ENCODE measurements at places on chromosomes 6 and 20.

- DNase-seq: peak; percentile 40
- H3K4me1 ChIP-seq: peaks cover 17% of the 10 kb centered on the region
- no peak overlapping the region for H3K27ac ChIP-seq
- H3K4me3 ChIP-seq: no peak overlapping the region
- H3K27me3 ChIP-seq: no peaks in the 10 kb centered on the region
Observed at GRCh38 chr20:19648024-19648423, 110.0 kb upstream of the RIN2 start.

DNA sequence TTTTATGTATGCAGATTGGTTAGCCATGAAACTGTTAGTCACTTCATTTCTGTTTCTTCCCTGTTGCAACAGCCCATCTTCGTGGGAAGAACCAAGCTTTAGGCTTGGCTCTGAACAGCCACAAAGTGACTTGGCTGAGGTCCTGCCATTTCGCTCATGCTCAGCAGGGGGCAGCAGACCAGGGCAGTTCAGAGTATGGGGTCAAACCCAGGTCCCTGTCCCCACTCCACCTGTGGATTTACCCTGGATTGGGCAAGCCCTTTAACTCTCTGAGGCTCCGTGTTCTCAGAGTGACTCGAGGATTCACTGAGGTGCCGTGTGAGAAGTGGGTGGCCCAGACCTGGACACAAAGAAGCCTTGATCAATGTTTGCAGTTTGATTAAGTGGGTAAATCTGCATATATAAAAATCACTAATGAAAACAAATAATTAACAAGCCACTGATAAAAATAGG lies 19.8 kb upstream of the MAP1LC3A start:
- no peak overlapping the region for H3K27ac ChIP-seq
- peak; percentile 34 for DNase-seq
- H3K4me1 ChIP-seq: no peaks in the 10 kb centered on the region
- no peak overlapping the region for H3K4me3 ChIP-seq

DNA sequence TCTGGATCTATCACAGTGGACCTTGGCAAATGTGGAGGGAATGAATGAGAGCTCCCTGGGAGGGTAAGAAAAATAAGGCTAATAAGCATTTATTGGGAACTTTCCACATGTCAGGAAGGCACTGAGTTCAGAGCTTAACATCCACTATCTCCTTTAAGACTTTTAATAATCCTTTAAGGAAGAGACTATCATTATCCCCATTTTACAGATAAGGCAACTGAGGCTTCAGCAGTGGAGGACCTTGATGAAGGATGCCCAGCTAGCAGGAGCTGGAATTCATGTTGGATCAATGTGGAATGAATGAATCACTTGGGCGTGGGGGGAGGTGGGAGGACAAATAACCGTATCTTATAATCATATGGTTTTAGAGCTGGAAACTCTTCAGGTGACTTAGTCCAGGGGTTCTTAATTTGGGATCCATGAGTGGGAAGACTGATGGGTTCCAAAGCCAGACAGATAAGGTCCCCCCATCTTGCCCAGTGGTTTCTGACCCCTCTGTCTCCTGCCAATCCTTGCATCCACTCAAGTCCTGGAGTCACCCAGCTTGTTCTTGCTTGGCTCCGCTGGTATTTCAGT lies 54.9 kb downstream of the CD40 start:
- DNase-seq: no peak
- H3K27ac ChIP-seq: no peak overlapping the region
- no peaks in the 10 kb centered on the region for H3K4me1 ChIP-seq
- no peaks in the 10 kb centered on the region for H3K36me3 ChIP-seq
- H3K27me3 ChIP-seq: peaks cover 94% of the 10 kb centered on the region
- H3K4me3 ChIP-seq: no peak overlapping the region

DNA sequence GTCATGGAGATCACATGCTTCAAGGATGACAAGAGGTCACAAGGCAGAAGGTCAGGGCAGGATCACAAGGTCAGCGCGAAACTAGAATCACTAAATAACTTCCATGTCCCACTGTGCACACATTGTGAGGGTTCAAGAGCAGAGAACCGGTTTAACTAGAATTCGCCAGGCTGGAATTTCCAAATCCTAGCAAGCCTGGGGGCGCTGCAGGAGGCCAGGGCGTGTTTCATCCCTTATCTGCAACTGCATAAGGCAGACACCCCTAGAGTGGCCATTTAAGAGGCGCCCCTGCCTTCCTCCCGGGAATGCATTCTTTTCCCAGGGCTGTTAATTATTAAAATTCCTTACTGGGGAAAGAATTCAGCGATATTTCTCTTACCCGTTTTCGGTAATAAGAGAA lies 40.2 kb upstream of the SLC22A1 start:
- H3K27me3 ChIP-seq: no peaks in the 10 kb centered on the region
- no peak overlapping the region for H3K4me3 ChIP-seq
- DNase-seq: no peak

GRCh38 chr6:2344319-2344905 lies 99.0 kb upstream of the GMDS start:
- no peak overlapping the region for H3K4me3 ChIP-seq
- DNase-seq: no peak
- H3K4me1 ChIP-seq: no peaks in the 10 kb centered on the region

DNA sequence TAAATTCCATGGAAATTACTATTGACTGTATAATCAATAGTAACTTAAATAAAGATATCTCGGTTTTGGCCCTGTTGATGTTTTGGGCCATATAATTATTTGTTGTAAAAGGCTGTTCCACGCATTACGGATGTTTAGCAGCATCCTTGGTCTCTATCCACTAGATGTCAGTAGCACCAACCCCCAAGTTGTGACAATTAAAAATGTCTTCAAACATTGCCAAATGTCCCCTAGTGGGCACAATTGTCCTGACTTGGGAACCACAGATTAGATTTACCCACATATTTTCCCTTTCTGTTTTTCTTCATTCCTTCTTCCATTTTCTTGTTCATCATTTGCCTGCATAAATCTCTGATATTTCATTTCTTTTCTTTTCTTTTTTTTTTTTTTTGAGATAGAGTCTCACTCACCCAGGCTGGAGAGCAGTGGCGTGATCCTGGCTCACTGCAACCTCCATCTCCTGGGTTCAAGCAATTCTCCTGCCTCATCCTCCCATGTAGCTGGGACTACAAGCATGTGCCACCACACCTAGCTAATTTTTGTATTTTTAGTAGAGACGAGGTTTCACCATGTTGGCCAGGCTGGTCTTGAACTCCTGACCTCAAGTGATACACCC lies 13.6 kb upstream of the WFDC8 start:
- no peaks in the 10 kb centered on the region for H3K4me1 ChIP-seq
- no peaks in the 10 kb centered on the region for H3K36me3 ChIP-seq
- no peak overlapping the region for H3K4me3 ChIP-seq
- H3K27ac ChIP-seq: no peak overlapping the region
- DNase-seq: peak; percentile 82
- H3K27me3 ChIP-seq: no peaks in the 10 kb centered on the region

- H3K4me1 ChIP-seq: no peaks in the 10 kb centered on the region
- no peak overlapping the region for H3K4me3 ChIP-seq
- no peaks in the 10 kb centered on the region for H3K27me3 ChIP-seq
- DNase-seq: no peak
Observed at GRCh38 chr6:112437058-112437457, 89.9 kb downstream of the RFPL4B start.

DNA sequence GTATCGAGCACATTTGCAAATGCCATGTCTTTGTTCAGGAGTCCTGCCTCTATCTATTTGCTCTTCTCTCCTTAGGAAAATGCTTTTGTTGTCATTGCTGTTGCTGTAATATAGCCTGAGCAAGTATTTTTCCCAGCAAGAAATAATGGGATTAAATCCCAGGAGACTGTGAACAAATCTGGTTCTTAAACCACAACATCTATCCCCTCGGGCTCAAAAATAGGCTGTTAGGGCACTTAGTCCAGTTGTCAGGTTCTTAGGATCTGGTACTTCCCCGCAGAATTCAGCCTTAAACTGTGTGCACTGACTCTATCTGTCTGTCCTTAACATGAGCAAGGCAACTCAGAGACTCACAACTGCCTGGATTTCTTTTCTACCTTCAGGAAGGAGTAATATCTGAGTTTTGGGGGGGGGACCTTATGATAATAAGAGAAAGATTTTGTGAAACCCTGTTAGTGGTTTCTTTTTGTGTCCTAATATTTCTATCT lies 437.5 kb downstream of the HTR1B start:
- H3K4me3 ChIP-seq: no peak overlapping the region
- no peaks in the 10 kb centered on the region for H3K27me3 ChIP-seq
- DNase-seq: no peak
- no peak overlapping the region for H3K27ac ChIP-seq
- H3K4me1 ChIP-seq: peaks cover 4% of the 10 kb centered on the region
- no peaks in the 10 kb centered on the region for H3K36me3 ChIP-seq

DNA sequence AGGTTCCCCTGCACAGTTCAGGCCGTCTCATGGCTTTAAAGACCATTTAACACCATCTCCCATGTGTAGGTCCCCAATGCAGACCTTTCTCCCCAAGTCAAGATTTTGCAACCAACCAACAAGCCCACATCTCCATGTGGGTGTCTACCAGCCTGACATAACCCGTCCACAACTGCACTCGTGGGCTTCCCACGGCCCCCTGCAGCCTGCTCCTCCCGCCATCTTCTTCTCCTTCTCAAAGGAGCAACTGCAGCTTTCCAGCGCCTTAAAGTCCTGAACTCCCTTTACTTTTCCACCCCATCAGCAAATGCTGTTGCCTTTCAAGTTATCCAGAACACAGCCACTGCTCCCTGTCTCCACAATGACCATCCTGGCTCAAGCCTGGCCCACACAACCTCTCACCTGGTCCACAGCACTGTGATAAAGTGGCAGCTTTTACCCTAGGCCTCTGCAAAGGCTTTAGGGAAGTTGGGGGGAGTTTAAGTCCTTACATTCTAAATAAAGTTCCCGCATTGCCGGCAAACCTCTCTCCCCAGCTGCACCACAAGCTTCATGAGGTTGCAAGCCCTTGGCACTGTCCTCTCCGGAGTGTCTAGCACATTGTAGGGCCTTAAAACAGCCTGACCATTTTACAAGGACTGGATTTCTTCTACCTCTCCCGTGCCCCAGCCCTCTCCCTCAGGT lies 140.5 kb downstream of the PREX1 start:
- H3K4me1 ChIP-seq: peaks cover 10% of the 10 kb centered on the region
- H3K36me3 ChIP-seq: no peaks in the 10 kb centered on the region
- no peak for DNase-seq
- no peak overlapping the region for H3K4me3 ChIP-seq

- H3K4me3 ChIP-seq: no peak overlapping the region
- no peaks in the 10 kb centered on the region for H3K36me3 ChIP-seq
- H3K4me1 ChIP-seq: peaks cover 26% of the 10 kb centered on the region
- H3K27me3 ChIP-seq: no peaks in the 10 kb centered on the region
- H3K27ac ChIP-seq: no peak overlapping the region
Observed at GRCh38 chr6:129499843-129500219, 210.1 kb downstream of the ARHGAP18 start.

DNA sequence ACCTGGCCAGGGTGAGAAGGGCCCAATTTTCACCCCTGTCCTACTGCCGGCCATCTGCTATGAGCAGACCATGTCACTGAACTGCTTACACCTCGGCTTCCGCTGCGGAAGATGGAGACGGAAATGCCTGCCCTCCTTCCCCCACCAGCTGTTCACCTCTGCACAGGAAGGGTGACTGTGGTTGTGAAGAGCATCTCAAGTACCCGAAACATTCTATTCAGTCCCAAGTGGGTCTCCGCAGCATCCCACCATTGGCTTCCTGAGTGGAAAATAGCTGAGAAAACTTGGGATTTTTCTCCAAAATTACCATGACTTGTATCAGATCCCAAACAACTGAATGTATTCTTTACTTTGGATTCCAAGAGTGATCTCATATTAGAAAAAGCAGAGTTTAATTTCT lies 16.1 kb downstream of the DOK5 start:
- H3K27ac ChIP-seq: no peak overlapping the region
- H3K4me3 ChIP-seq: no peak overlapping the region

GRCh38 chr6:131430531-131430930 lies 142.5 kb upstream of the ARG1 start:
- H3K27ac ChIP-seq: no peak overlapping the region
- no peaks in the 10 kb centered on the region for H3K36me3 ChIP-seq
- no peak for DNase-seq
- H3K4me1 ChIP-seq: no peaks in the 10 kb centered on the region
- no peaks in the 10 kb centered on the region for H3K27me3 ChIP-seq

DNA sequence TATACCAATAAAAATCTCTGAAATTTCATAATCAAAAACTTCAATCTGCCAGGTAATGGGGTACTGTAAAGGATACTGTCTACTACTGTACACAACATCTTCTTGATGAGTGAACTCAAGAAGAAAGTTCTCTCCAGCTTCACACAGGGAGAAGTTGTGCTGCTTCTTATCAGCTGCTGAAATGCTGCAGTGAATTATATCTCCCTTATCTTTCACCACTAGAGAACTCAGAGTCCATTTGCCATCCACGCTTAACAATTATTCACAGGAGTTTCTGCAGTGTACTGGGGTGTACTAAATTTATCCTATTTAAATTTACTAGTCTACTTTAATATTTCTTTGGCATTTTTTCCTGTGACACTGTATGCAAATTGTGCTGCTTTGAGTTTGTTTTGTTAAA lies 384.8 kb downstream of the TFAP2B start:
- no peak overlapping the region for H3K4me3 ChIP-seq
- no peak overlapping the region for H3K27ac ChIP-seq
- DNase-seq: no peak
- H3K27me3 ChIP-seq: no peaks in the 10 kb centered on the region
- H3K4me1 ChIP-seq: no peaks in the 10 kb centered on the region

GRCh38 chr6:10112871-10113549 lies 301.9 kb downstream of the TFAP2A start:
- H3K4me1 ChIP-seq: no peaks in the 10 kb centered on the region
- no peaks in the 10 kb centered on the region for H3K27me3 ChIP-seq
- no peak overlapping the region for H3K4me3 ChIP-seq
- H3K27ac ChIP-seq: no peak overlapping the region
- H3K36me3 ChIP-seq: no peaks in the 10 kb centered on the region
- no peak for DNase-seq

- DNase-seq: no peak
- H3K27ac ChIP-seq: no peak overlapping the region
- H3K36me3 ChIP-seq: no peaks in the 10 kb centered on the region
- no peaks in the 10 kb centered on the region for H3K27me3 ChIP-seq
- H3K4me1 ChIP-seq: no peaks in the 10 kb centered on the region
Observed at GRCh38 chr6:47016261-47016660, 25.9 kb downstream of the ADGRF1 start.

DNA sequence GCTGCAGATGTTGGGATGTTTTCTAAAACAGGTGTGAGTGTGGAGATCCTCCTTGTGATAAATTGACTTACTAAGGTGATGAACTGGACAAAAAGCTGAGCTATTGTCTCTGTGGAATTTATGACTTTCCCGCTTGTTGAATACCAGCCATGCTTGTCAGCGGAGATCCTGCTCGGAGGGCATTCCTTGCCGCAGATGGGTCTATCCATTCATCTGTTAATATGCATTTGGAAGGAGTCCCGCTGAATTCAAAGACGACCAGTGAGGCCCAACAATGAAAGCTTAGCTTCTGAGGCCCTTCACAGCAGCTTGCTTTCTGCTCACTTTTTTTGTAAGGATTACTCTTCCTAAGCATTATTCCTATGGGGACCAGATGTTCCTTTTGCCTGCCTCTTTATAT lies 124.9 kb downstream of the TIAM2 start:
- no peak for DNase-seq
- H3K4me3 ChIP-seq: no peak overlapping the region
- no peaks in the 10 kb centered on the region for H3K4me1 ChIP-seq
- H3K36me3 ChIP-seq: no peaks in the 10 kb centered on the region
- no peaks in the 10 kb centered on the region for H3K27me3 ChIP-seq
